Kasumi-1 (cell line): ENCODE measurements at places on chromosomes 11 and 22.
A peak's percentile ranks its signal among the peaks of the same experiment; 100 is the strongest.

DNA sequence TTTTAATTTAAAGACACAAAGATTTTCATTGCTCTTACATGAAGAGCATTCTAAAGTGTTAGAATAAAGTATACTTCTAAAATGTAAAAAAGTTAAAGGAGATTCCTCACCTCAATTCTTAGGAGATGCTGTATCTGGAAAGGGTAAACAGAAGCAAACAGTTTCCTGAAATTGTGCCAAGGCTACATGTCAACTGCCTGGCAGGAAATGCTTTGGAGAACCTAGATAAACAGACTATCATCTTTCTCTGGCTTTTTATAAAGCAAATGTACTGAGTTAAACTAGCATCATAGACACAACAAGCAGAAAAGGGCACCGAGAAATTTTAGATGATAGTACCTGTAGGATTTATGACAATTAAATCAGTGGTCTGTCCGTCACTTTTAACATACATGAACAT, 24.7 kb upstream of the AKIP1 start:
- DNase-seq = no peak

DNA sequence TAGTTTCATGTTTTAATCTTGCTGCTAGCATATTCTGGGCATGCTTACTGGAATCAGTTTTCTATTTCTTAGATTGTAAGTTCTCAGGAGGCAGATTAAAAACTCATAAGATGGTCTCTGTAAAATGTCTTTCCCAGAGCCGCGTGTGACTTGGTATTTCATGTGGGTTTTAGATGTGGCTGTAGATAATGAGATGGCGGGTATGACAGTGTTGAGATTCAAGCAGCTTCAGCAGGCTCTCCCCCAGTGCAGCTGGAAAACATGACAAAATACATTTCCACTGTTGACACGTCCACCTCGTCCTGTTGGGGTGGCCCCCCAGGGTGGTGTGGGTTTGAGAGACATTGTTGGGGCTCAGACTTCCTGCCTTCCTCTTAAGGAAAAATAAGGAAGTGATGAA, 106.8 kb downstream of the KIRREL3 start:
- DNase-seq = no peak

DNA sequence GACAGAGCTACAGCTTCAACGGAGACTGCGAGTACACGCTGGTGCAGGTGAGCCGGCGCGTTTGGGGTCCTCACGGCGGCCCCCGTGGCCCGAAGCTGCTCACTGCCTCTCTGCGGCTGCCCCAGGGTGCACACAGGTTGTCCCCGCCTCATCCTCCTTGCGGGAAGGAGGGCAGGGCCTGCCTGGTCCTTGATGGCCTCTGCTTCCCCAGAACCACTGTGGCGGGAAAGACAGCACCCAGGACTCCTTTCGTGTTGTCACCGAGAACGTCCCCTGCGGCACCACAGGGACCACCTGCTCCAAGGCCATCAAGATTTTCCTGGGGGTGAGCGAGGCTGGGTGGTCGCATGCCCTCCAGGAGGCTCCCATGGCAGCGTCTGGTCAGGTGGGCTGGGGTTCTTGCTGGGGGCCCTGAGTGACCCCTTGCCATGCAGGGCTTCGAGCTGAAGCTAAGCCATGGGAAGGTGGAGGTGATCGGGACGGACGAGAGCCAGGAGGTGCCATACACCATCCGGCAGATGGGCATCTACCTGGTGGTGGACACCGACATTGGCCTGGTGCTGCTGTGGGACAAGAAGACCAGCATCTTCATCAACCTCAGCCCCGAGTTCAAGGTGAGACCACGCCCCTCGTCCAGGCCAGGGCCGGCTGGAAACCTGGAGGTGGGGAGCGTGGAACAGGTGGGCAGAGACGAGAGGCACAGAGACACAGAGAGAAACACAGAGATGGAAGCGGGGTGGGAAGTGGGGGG, 19.4 kb downstream of the MUC5AC start:
- no peak for DNase-seq

GRCh38 chr11:20611892-20612291, 12.5 kb downstream of the SLC6A5 start:
- no peak for DNase-seq

- no peak for DNase-seq
Measured at GRCh38 chr22:50325444-50326224, 1.2 kb downstream of the DENND6B start.

DNA sequence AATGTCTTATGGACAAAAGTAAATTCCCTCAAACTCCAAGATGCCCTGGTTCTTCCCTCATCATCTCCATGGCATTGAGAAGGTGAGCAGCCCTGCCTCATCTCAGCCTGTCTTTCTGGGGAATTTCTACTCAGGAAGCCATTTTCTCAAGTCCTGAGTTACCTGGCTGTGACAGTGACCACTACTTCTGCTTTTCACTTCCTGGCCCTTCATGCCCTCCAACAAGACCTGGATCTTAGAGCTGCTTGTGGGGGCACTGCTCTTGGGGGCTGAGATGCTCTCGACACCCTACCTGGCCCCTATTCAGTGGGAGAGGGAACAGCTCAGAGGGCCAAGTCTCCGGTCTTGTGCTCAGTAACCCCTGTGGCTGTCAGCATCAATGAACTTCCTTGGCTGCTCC, 5.5 kb upstream of the IGSF22 start:
- no peak for DNase-seq

DNA sequence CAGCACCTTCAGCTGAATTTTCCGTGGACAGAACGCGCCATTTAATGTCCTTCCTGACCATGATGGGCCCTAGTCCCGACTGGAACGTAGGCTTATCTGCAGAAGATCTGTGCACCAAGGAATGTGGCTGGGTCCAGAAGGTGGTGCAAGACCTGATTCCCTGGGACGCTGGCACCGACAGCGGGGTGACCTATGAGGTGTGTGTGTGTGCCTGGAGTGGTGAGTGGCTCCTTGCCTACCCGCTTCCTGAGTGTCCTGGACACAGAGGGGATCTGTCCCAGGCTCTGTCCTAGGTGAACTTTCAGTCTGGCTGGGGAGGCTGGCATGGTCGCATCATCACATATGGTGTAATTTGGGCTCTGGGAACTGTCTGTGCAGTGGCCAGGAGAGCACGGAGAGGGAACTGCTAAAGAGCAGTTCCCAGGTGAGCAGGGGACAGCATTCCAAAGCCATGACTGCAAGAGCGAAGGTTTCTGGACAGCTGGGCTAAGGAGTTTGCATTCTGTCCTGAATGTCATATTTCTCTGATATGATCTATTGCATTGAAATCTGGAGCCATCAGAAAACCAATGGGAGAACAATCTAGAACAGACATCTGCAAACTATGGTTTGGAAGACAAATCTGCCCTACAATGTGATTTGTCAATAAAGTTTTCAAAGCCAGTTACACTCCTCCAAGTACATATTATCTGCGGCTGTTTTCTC, 104.3 kb downstream of the RRAS2 start:
- no peak for DNase-seq

- DNase-seq = peak; percentile 82
Measured at GRCh38 chr22:23220485-23221350, 40.4 kb downstream of the BCR start.
